ENCODE measurements at places on chromosomes 11 and 22.

GRCh38 chr11:116960930-116961329, 123.5 kb upstream of the APOA1 start:
- DNase-seq = no peak

GRCh38 chr11:132077416-132077815, 707.0 kb downstream of the NTM start:
- DNase-seq = no peak

DNA sequence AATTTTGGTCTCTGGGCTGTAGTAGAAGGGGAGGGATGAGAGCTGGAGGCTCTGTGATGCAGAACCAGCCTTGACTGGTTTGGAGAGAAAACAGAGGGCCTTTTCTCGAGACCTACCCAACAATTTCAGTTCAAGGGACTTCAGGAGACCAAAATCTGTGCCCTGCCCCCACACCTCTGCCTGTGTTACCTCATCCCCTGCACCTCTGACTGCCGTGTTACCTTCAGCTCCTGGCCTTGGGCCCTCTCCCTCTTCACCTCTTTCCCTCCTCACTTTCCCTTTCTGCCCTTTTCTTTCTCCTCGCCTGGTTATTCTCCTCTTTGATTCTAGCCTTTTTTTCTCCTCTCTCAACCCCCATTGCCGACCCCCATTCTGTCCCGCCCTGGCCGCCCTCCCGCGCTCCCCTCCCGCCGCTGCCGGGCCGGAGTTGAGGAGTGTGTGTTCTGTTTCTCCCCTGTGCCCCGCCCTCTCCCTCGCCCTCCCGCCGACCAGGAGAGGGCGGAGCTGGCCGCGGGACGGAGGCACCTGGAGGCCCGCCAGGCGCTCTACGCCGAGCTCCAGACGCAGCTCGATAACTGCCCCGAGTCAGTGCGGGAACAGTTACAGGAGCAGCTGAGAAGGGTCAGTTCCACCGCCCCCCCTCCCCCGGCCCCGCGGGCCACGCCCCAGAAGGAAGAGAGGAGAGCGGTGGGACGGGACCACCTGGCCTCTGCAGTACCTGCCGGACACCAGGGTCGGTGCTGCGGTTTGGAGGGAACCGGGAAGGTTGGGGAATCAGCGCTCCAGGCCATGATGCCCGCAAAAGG, 27.2 kb downstream of the PHLDB1 start:
- no peak for DNase-seq

DNA sequence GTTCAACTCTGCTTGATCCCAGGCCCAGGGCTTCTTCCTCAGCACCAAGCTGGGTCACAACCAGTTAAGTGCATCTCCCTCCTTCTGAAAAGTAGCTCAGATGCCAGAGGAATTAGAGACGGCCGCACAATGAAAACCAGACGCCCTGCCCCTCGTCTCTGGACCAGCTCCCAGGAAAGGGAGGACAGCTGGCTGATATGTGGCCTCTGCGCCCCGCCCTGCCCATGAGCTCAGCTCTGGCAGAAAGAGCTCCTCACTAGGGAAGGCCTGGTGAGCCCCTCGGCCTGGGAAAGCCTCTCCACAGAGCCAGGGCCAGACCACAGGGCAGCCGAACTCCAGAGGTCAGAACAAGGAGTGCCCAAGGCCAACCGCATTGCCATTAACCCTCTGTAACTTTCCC, 18.1 kb upstream of the SCGB1A1 start:
- no peak for DNase-seq

GRCh38 chr11:83033972-83034672, 37.6 kb downstream of the RAB30 start:
- no peak for DNase-seq

GRCh38 chr11:100867606-100868005, 180.5 kb downstream of the ARHGAP42 start:
- no peak for DNase-seq

- DNase-seq = no peak
Observed at GRCh38 chr11:83663446-83663845, 377.3 kb upstream of the CCDC90B start.

- DNase-seq = peak; percentile 83
Observed at GRCh38 chr11:59560702-59561473, 49.5 kb downstream of the OR4D9 start.

- no peak for DNase-seq
Observed at GRCh38 chr11:74694136-74694930, 36.9 kb downstream of the CHRDL2 start.
